ENCODE measurements at places on chromosomes 16 and 17.

DNA sequence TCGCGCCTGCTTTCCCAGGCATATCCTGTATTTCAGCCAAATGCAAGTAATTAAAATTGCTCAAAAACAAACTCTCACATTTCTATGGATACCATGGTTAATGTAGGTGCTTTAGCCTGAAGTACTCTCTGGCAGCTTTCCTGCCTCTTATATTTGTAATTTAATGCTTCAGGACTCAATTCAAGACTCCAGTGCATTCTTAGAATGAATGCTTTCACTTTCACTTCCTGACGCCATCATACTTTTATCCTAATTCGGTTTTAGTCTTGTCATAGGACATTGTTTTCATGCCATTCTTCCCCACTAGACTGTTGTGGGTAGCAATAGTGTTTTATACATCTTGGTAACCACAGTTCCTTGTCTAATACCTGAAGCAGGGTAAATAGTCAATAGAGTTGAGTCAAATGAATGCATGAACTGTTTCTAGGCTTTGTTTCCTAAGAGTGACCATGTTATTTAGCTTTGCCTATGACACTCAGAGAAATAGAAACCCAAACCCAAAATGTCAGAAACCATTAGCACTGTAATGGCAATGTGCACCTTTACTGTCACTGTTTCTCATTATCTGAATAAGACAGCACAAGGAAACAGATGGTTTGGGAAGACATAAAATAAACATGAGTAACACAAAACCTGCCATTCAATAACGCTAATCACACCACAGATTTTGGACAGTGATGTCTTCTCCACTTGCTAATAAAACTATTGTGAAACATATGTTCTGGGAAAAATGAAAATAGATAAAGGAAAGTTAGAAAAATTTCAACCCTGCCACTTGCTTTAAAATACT is 705.5 kb downstream of the CDH11 start:
- DNase-seq, result no peak

GRCh38 chr17:61076621-61077031 is 323.0 kb upstream of the TBX2 start:
- no peak for DNase-seq

- peak; percentile 48 for DNase-seq
Observed at GRCh38 chr17:79915850-79916430, 76.7 kb upstream of the CBX4 start.

DNA sequence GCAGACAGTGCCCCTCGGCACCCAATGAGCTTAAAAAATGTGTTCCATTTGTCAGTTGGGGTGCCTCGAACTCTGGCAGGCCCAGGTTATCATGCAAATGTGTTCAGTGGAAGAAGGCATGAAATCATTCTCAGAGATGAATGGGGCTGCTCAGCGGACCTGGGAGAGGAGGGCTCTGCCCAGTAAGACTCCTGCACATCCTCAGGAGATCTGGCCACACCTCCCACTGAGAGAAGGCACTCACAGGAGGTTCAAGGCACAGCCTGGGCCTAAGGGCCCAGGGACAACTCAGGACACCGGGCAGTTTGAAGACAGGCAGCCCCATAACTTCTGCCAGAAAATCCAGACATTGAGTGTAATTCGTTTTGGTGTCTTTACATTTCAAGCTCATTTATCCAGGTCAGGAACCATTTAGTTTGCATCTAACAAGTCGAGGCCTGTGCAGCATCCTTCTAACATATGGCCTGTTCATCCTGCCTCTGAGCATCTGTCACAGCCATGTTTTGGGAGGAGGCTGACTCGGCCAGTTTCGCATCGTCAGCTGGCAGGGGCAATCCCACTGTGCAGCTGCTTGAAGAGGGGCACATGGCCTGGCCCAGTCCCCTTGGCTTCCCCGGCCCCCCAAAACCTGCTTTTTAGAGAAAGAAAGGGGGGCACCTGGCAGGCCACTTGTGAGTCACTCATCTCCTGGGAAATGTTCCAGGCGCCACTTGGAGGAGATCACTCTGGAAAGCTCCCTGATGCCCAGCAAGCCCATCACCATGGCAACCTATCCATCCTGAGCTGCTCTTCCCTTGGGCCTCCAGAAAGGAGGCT is 31.2 kb upstream of the BCAR1 start:
- DNase-seq, result no peak

DNA sequence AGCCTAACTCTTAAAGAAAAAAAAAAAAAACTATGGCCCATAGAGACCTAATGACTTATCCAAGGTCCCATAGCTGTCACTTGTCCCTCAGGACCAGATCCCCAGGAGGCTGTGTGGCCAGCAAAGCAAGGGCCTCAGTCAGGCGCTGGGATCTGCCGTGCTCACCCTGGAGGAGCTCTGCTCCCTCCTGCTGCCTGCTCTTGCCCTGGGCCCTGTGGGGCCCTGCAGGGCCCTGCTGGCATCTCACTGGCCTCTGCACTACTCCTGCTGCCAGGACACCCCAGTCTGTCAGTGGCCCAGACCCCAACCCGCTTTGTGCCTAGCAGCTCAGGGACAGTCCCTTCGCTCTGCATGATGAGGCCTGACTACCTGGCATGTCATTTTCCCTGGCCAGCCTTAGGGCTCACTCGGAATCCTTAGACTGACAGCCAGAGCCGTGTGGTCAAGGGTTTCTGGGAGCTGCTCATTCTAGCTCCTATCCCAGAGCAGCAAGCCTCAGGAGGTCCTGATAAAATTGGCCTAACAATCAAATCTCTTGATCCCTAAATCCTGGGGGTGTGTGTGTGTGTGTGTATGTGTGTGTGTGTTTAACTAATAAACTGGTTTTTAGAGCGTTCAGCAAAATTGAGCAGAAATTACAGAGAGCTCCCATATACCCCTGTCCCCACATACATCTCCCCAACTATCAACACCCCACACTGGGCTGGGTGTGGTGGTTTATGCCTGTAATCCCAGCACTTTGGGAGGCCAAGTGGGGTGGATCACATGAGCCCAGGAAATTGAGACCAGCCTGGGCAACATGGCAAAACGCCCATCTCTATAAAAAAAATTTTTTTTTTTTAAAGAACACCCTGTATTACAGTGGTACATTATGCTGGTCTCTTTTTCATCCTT is 21.7 kb downstream of the KATNIP start:
- no peak for DNase-seq

DNA sequence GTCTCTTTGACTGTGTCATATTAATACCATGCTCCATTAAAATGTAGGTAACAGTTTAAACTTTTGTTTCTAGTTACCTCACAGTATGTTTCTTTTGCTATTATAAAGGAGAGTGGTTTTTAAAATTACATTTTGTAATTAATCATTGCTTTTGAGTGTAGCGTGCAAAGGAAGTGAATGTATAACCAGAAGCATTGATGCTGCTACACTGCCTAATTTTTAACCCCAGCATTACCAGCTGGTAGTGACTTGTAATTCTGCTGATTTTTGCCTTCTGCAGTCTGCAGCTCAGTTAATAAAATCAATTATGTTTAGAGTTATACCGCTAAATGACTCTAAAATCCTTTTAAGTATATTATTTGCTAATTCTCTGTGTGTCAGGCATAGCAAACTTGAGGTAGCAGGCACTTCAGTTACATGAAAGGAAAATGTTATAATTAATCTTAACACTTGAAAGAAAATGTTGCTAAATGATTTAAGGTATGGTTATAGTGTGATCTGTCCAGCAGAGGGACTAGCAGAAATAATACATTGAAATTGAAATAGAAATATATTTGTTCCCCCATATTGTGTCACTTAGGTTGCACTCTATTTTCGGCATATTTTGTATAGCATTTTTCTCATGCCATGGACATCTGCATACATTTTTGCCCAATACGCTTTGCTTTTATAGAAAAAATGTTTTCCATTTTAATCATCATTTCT is 388.5 kb downstream of the CNTNAP4 start:
- DNase-seq, result no peak

DNA sequence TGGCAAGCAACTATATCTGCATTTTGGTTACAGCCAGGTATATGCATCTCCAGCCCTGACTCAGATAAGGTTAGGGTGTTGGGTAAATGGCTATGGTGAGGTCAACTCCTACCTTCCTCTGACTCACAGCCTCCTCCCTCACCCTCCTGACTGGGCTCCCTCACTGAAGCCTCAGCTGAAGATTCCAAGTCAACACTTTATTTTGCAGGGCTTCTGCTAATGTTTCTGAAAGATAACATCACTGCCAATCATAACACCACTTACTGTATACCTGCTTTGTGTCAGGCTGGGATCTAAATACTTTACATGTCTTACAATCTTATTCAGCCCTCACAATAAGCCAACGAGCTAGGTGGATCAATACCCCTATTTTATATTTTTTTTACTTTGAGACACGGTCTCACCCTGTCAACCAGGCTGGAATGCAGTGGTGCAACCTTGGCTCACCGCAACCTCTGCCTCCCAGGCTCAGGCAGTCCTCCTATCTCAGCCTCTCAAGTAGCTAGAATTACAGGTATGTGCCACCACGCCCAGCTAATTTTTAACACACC is 47.8 kb upstream of the GCSH start:
- DNase-seq, result no peak

DNA sequence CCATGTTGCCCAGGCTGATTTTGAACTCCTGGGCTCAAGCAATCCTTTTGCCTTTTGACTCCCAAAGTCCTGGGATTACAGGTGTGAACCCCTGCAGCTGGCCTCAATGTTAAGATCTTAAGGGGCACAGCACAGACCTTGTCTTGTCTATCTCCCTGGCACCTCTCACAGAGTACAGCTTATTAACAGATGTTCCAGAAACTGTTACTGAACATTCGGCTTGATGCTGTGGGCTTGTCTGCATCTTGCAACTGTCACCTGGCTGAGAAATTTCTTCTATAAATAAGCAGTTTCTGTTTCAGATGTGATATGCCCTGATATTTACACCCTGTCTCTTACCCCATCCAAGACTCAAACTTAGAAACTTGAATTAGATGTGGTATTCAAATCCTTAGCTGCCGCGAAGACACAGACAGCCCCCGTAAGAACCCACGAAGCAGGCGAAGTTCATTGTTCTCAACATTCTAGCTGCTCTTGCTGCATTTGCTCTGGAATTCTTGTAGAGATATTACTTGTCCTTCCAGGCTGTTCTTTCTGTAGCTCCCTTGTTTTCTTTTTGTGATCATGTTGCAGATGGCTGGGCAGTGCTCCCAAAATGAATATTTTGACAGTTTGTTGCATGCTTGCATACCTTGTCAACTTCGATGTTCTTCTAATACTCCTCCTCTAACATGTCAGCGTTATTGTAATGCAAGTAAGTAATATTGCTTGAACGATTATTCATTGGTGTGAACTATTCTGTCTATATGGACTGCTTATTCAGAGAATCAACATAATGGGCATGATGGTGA is at the start of gene TNFRSF17:
TNFRSF17 (plus strand) TSS at position 450 of the 791 bp plus-strand sequence; CDS start at position 565, 115 bp downstream.
- no peak for DNase-seq

DNA sequence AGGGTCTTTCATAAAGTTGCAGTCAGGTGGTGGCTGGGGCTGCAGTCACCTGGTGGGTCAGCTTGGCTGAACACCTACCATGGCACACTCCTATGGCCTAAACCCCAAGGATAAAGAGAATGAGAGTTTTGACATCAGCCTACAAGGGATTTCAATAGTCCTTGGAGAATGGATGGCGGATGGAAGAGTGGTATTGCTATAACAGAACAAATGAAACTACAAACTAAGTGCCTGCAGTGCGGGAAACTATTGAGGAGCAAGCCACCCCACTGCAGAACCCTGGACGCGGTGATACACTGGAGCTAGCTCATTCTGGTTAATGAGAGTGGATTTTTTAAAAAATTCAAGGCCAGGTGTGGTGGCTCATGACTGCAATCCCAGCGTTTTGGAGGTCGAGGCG is 3.0 kb upstream of the PRPSAP2 start:
- no peak for DNase-seq

- no peak for DNase-seq
Observed at GRCh38 chr17:17122781-17123483, 80.7 kb downstream of the MPRIP start.

GRCh38 chr17:33870936-33871335 is 384.1 kb upstream of the CCL2 start:
- DNase-seq, result no peak

DNA sequence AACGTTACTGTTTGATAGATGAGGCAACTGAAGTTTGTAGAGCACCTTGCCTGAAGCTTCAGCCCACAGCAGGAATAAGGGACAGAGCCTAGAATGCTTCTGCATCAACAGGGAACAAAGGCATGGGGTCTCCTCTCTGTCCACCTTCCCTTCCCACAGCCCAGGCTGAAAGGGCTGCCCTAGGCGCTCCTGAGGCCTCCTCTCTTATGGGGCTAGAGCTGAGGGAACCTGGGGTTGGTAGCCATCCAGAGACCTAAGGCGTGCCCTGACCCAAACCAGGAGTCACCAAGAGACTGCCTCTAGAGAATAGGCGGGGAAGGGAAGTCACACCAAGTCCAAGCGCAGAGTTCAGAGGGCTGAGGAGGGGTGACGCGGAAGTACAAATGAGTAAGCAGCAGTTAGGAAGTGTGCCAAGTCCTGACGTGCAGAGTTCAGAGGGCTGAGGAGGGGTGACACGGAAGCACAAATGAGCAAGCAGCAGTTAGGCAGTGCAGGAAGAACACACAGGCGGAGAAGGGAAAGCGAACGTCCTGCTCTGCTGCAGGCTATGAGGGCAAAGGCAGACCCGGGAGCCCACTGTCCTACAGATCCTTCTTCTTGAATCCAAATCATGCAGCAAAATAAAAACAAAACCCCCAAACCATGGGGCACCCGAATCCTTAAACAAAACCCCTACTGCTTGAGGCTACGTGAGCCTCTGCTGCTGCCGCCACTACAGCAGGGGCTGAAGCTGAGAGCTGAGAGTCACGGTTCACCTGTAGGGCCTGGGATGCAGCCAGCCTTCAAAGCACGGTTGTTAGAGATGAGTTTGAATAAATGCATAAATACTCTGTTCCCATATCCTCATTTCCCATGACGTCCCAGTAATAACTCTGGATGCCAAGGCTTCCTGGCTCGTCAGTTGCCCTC is 2.7 kb upstream of the SPG7 start:
- DNase-seq, result peak; percentile 94

DNA sequence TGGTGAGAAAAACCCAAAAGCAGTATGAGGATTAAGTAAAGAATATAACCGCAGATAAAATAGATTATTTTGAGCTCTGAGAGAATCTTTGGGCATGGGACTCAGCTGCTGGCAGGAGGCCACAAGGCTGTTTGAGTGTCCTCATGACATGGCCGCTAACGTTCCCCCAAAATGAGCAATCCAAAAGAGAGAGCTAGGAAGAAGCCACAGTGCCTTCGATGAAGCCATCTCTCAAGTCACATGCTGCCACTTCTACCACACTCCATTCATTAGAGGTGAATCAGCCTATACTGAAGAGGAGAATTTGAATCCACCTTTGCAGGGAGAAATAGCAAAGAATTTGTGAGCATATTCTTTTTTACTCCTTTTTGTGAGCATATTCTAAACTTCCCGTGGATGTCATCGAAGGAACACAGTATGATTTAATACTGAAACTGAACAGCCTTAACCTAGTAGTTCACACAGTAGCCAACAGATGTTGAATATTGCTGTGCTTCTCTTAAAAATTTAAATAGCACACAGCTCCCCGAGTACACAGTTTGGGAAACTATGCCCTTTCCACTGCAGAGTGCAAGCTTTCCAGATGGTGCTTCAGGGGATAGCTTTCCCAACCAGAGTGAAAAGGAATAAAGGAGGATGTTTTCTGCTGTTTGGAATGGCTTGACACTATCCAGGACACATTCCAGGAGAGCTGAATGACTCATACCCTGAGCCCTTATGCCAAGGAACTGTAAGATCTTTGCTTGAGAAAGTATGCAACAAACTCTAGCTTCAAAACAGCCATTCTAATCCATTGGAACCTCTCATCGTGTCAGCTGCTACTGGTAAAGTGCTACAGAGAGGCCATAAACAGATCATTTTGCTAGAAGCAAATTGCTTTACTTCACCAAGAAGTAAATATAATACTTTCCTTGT is 33.9 kb downstream of the ANKFY1 start:
- DNase-seq, result no peak

GRCh38 chr17:57073626-57074025 is 11.4 kb upstream of the AKAP1 start:
- no peak for DNase-seq

Data from CD4-positive, alpha-beta T cell treated with Interleukin-17A for 4 hours (primary cell).